NAMALWA (cell line): ENCODE measurements at places on chromosomes 5 and 9.

DNA sequence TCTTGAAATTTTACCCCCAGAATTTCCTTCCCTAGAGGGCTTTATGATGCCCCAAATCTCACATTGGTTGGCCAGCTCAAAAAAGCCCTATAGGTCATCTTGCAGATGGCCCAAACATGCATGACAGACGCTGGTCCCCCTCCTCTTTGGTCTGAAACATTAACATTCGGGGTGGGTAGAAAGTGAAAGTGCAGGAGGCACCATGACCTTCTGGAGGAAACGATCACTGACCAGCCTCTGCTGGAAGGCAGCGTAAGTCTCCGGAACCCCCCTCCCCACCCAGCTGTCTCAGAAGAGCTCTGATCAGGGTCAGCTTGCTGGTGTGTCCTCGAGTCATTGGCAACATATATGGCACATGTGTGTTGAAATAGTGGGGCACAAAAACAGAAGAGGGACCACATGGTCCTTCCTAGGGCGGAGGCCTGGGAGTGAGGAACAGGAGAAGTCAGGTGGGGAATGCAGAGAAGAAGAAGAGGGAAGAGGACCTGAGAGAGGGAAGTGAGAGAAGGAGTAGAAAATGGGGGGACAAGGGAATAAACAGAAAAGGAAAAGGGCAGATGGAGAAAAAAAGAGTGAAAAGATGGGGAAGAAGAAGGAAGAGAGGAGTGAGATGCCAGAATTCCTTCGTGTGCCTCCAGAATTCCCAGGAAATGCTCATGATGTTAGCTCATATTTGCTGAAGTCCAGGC lies 46.2 kb downstream of the IL31RA start:
- DNase-seq, result no peak

DNA sequence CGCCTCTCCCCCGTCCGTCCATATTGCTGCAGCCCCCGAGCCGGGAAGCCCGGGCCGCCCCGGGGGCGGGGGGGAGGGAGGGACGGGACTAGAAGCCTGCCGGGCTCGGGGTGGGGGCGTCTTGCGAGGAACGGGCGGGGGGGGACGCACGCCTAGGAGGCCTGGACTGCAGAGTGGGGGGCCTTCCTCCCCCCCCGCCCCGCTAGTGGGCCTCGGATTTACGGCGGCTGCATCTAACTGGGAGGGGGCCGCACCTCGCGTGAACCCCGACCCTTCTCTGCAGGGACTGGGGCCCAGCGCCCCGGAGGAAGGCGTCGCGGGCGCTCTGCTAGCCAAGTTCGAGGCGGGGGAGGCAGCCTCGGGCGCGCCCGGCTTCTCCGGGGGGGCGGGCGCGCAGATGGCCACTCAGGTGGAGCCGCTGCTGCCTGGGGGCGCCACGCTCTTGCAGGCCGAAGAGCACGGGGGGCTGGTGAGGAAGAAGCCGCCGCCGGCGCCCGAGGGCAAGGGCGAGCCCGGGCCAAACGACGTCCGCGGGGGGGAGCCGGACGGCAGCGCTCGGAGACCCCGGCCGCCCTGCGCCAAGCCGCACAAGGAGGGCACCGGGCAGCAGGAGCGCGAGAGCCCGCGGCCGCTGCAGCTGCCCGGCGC lies at the start of gene LARP1:
Gene LARP1 (plus strand): TSS at position 17 of the 648 bp plus-strand sequence. CDS start 381 bp downstream, at position 398.
- no peak for DNase-seq

DNA sequence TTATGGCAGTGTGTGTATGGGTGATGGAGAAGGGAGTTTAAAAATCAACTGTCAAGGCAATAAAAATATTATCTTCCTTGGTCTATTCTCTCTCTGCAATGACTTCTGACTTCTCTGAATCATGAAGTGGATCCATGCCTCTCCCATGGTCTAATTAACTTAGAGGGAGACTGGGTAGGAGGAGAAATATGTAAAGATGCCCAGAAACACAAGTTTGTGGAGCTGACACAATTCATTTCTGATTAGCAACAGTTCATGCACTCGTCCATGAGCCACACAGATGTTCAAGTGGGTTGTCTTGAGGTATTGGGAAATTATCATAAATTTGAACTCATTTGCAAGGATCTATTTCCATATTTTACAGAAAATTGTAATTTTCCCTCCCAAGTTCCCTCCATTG lies 38.1 kb downstream of the INSYN2B start:
- DNase-seq, result no peak

GRCh38 chr5:139856714-139857113 lies 61.1 kb downstream of the PSD2 start:
- DNase-seq, result no peak

GRCh38 chr5:44382894-44383293 lies 6.3 kb downstream of the FGF10 start:
- DNase-seq, result no peak

DNA sequence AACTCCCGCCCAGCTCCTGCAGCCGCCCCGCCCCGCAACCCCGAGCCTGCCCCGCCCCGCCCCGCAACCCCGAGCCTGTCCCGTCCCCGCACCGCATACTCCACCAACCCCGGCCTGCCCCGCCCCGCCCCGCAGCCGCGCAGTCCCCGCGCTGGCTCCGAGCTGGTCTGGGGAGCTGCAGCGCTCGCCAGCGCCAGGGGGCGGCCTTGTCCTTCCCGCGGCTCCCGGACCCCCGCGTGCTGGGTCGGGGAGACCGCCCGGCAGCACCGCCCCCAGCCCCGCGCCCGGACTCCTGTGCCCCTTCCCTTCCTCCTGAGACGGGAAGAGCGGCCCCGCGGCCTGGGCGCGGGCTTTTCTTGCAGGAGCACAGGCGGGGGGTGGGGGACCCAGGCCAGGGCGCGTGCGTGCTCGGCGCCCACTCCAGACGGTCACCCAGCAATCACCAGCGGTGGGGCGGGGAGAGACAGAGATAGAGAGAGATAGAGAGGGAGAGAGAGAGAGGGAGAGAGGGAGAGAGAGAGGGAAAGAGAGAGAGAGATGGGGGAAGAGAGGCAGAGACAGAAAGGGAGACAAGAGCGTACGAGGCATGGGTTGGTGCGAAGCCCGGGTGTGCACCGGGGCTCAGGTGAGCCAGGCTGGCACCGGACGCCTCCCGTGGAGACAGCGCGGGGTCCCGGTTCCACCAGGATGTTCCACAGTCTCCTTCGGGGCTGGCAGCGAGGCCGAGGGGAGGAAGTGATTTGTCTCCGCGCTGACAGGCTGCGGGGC lies 14.7 kb upstream of the TMEM250 start:
- DNase-seq, result no peak

- DNase-seq, result no peak
Measured at GRCh38 chr9:2023532-2023931, 8.4 kb downstream of the SMARCA2 start.

DNA sequence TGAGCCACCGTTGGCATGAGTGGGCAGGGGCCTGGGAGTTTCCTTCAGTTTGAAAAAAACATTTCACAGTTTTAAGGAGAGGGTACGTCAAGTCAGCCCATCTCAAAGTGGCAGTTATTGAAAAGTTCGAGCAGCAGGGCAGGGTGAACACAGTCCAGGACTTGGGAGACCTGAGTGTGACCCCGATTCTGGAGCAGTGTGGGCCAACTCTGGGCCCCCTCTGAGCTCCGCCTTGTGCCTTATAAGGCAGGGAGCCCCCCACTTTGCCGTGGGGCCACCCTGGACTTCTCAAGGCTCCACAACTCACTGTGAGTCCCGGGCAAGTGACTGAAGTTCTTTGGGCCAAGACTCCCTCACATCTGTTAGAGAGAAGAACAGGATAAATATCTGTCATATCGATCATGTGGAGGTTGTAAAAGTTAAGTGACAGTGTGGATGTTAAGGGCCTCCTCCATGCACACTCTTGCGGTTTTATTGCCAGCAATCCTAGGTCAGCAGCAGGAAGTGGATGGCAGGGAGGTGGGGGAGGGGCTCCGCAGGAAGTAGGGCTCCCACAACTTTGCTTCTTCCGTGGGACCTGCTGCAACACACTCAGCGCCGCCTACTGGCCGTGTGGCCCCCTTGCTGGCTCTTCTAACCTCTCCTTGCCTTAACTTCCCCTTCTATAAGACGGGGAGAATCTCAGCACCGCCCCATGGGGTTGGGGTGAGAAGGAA lies 38.4 kb downstream of the HRH2 start:
- DNase-seq, result peak; percentile 67

GRCh38 chr9:32525709-32526030 lies 326 bp downstream of the RIGI start:
- DNase-seq, result peak; percentile 34

GRCh38 chr5:108382784-108383330 lies 959 bp upstream of the FBXL17 start:
- peak; percentile 71 for DNase-seq

- DNase-seq, result no peak
Measured at GRCh38 chr5:171961117-171961516, 45.3 kb downstream of the FBXW11 start.

GRCh38 chr5:142109331-142110045 lies 909 bp downstream of the NDFIP1 start:
- peak; percentile 58 for DNase-seq

DNA sequence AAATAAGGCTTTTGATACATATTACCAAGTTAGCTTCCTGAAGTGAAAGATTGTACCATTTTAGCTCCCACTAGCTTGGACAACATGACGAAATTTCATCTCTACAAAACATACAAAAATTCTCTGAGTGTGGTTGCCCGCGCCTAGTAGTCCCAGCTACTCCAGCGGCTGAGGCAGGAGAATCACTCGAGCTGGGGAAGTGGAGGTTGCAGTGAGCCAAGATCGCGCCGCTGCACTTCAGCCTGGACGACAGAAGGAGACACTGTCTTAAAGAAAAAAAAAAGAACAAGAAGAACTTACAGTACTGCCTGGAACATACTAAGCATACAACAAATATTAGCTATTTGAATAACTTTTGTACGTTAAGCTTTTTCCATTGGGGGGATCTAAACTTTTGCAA lies 29.7 kb upstream of the NRG2 start:
- no peak for DNase-seq

DNA sequence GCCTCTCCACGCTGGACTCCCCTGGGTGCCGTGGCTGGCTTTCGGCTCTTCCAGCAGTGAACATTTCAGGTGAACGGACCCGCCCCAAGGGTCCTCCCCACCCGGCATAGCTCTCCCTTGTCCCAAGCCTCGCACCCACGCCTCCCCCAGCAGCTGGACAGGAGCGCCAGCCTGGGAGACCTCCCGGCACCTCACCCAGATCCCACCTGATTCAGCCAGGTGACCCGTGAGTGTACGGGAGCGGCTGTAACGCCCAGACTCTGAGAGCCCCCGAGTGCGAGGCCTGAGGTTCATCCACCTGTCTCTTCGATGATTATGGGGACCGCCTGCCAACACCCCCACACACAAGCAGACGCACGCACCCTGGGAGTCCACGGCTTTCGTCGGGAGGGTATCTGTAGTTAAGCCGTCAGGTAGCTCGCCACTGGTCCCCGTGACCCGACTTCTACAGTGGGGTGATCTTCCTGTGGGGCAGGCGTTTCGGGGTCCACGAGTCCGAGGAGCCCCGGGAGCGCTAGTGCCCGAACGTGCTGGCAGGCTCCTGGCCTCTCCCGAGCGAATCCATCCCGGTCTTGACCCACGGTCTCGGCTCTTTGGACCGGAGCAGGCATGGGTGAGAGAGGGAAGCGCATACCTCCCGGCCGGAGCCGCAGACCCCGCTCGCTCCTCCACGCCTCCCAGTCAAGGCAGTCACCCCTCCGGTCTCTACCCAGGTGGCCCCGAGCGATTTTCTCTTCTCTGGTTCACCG lies 14.9 kb downstream of the TRIM7 start:
- DNase-seq, result peak; percentile 50

DNA sequence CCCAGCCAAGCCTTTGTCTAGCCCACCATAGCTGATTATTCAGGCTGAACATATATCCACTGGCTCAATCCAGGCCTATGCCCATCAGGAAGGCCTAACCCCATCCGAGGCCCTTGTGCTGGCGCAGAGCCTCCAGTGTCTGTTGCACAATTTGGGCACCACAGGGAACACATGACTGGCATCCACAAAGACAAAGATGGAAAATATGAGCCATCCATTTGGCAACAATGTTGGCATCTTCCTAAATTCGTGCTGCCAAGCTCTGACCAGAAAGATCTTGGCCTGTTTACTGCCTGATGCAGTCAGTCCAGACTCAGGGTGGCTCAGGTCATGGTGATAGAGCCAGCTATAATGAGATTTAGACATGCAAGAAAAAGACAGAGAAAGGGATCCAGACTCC lies 233.8 kb downstream of the PIK3R1 start:
- DNase-seq, result no peak

GRCh38 chr5:179763215-179763945 lies 30.4 kb upstream of the LTC4S start:
- peak; percentile 76 for DNase-seq

GRCh38 chr9:78210841-78211301 lies 25.0 kb upstream of the CEP78 start:
- peak; percentile 15 for DNase-seq
